ENCODE measurements at places on chromosomes 5 and 9.

GRCh38 chr5:6244339-6244714 lies 134.0 kb downstream of the MED10 start:
- no peaks in the 10 kb centered on the region for H3K27me3 ChIP-seq
- DNase-seq, result no peak
- H3K36me3 ChIP-seq, result no peaks in the 10 kb centered on the region
- no peaks in the 10 kb centered on the region for H3K4me1 ChIP-seq

DNA sequence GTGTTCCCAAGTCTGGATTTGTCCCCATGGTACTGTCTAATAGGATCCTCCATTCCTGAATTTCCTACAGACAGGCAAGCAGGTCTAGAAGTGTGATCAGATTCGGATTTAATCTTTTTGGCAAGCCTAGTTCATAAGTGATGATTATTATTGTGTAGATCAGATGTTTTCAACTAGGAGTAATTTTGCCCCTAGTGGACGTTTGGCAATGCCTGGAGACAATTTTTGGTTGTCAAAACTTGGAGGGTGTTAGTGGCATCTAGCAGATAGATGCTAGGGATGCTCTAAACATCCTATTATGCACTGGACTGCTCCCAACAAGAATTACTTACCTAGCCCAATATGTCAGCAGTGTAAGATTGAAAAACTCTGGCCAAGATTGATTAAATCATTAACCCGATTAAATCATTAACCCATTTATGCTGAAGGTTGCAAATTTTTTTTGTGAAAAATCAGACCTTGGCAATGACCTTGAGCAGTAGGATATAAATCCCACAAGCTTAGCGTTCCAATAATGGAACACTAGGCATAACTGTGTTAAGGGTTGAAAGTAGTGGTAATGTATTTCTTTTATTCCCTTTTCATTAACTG lies 28.2 kb downstream of the TCERG1 start:
- no peaks in the 10 kb centered on the region for H3K4me1 ChIP-seq
- H3K27ac ChIP-seq, result no peak overlapping the region
- H3K36me3 ChIP-seq, result peaks cover 79% of the 10 kb centered on the region
- no peaks in the 10 kb centered on the region for H3K27me3 ChIP-seq
- H3K4me3 ChIP-seq, result no peak overlapping the region

DNA sequence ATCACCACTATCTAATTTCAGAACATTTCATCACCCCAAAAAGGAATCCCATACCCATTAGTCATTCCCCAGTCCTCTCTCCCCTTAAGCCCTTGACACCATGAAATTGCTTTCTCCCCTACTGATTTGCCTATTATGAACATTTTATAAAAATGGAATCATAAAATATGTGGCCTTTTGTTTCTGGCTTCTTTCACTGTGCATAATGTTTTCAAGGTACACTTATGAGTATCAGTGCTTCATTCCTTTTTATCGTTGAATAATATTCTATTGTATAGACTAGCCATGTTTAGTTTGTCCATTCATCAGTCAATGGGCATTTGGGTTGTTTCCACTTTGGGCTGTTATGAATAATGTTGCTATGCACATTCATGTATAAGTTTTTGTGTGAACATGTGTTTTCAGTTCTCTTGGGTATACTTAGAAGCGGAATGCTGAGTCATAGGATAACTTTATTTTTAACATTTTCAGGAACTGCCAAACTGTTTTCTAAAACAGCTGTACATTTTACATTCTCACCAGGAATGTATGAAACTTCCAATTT lies 40.4 kb upstream of the FGF1 start:
- DNase-seq, result peak; percentile 65
- peak overlapping the region; percentile 85 for H3K27ac ChIP-seq
- no peaks in the 10 kb centered on the region for H3K36me3 ChIP-seq
- H3K4me3 ChIP-seq, result no peak overlapping the region
- H3K27me3 ChIP-seq, result no peaks in the 10 kb centered on the region

DNA sequence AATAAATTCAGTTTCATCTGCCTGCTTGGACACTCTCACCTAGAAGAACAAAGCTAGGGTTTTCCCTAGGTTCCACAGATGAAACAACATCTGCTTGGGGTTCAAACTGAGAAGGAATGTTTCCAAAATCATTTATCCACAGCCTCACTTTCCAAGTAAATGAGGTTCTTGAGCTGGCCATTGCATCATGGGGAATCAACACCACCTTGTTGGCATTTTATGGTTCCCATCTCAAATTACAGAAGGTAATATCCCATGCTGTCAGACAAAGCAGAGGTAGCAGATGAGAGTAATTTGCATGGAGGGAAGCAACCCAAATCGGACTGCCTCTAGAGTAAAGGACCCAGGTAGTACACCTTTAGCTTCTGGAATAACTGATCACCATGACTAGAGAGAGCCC lies 10.5 kb upstream of the NR4A3 start:
- H3K4me1 ChIP-seq, result peaks cover 30% of the 10 kb centered on the region
- H3K27ac ChIP-seq, result no peak overlapping the region
- no peaks in the 10 kb centered on the region for H3K36me3 ChIP-seq
- no peak for DNase-seq

DNA sequence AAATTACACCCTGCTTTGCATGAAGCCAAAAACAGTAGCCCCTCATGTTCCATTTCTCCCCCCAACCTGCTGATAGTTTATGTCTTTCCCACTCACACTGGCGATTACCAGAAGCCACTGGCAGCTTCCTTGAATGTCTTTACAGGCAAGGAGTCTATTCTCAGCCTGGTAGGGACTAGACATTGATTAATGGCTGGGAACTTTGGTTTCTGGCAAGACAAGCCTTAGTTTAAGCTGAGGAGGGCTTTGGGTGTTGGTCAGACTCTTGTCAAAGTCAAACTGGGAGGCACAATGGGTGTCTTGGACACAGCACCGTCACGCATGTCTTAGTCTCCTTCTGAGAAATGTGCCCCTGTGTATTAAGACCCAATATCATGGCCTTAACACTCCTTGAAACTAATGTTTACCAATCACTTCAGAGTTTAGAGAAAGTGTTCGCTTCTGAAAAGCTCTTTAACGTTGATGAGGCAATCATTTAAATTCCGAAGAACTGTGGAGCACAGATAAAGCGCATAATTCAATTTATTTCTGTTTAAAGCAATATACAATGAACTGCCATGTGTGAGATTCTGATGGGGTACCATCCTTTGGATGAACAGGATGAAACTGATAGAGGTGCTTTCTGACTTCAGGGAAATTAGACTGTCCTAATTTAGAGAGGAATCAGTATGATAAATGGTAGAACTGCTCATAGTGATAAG lies 53.9 kb upstream of the CPEB4 start:
- no peak overlapping the region for H3K27ac ChIP-seq
- no peaks in the 10 kb centered on the region for H3K27me3 ChIP-seq
- no peak for DNase-seq
- no peaks in the 10 kb centered on the region for H3K4me1 ChIP-seq
- no peaks in the 10 kb centered on the region for H3K36me3 ChIP-seq
